Muscle of back (tissue), 13 donors: ENCODE measurements at places on chromosomes 13 and 19.
A peak's percentile ranks its signal among the peaks of the same experiment; 100 is the strongest.

GRCh38 chr19:38095411-38096308 is 128.4 kb downstream of the DPF1 start:
- DNase-seq: peak; percentile 45

DNA sequence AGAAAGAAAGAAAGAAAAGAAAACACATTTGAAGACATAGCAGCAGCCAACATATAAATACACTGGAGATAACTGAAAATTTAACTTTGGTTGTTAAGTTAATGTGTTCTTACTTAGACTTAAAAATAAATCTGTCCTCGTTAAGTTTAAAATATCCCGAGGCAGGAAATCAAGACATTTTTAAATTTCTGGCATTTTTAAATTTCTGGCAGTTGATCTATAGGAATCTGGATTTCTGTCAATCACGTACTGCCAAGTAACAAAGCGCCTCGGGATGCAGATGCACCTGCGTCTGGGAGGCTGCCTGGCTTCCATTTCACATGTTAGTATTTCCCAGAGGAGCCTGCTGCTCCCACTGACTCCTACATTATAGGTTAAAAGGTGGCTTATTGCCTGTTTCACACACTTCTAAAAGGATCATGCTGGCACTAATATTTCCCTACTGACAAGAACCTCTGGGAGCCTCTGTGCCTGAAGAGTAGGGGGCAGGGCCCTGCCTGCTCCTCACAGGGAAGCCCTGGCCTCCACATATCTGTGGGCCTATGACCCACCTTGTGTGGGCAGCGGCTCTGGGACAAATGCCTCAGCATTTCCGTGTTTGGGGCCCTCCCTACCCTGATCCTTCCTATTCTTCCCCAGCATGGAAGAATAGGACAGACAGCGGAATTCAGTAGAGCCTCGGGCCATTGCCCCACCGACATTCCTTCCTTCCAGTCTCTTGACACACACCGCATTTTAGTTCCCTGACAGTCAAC is 62.8 kb upstream of the ATP12A start:
- DNase-seq: peak; percentile 34

DNA sequence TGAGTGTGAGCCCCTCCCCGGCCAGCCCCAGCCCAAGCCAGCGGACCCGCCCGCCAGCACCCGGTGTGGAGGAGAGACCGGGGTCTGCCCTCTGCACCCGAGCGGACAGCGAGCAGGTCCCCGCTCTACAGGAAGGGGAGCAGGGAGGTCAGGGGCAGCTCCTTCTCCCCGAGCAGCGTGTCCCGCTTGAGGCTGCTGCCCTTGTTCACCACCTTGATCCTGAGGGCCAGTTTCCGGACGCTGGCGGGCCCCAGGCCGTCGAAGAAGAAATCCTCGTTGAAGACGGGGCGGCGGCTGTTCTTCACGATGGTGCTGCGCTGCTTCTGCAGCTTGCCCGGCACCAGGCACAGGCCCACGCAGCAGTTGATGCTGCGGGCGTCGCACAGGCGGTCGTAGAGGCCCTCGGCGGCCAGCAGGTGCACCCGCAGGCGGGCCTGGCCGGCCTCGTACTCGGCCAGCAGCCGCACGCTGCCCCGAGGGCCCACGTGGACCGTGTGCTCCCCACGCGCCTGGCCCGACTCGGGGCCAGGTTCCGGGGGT is 1.9 kb downstream of the C2CD4C start:
- no peak for DNase-seq

DNA sequence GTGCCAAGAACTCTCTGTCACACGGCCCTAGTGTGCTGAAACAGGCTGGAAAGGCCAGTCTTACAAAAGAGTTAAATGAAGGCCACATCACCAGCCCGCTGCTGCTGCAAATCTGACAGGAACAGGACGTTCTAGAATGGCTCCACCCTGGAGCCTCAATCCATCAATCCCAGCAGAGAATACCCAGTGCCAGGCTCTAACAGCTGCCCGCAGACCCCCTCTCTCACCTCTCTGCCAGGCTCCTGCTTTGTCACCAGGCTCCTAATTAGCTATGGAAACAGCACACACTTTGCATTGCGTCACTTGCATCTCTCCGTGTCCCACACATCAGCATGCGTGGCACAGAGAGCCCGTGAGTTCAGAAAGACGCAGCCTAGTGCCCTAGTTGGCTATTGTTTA is 314.1 kb downstream of the FOXO1 start:
- peak; percentile 17 for DNase-seq

- no peak for DNase-seq
Observed at GRCh38 chr13:97127842-97128241, 94.3 kb upstream of the MBNL2 start.

DNA sequence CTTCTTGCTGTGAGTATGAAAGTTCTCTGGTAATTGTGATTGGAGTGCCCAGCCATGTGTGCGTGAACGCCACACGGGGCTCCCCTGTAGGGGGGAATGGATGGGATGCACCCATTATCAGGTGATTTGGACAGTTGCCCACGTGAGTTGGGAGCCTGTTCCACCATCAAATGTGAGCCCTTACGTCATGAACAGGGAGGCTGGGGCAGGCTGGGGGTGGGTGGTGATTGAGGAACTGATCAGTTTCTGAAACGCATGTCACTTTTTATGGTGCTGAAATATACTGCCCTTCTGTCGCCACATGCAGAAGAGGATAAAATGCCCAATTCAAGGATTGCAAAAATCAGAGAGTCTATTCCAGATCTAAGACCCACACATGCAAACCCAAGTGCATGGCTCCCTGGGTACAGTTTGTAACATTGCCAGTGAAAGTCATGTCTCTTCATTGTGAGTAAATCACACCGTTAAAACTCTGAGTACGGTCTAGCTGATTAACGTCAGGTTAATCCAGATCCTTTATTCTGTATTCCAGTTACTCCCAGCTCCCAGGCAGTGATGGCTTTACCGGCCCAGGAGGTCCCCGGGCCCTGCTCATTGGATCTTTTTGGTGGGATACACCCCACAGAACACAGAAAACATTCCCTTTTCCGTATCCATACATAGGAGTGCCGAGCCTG is 90.2 kb downstream of the RAB20 start:
- no peak for DNase-seq

- DNase-seq: no peak
Observed at GRCh38 chr13:44022196-44022595, 142.5 kb downstream of the LACC1 start.

GRCh38 chr13:110916301-110917142 is 1.7 kb upstream of the ANKRD10 start:
- no peak for DNase-seq

DNA sequence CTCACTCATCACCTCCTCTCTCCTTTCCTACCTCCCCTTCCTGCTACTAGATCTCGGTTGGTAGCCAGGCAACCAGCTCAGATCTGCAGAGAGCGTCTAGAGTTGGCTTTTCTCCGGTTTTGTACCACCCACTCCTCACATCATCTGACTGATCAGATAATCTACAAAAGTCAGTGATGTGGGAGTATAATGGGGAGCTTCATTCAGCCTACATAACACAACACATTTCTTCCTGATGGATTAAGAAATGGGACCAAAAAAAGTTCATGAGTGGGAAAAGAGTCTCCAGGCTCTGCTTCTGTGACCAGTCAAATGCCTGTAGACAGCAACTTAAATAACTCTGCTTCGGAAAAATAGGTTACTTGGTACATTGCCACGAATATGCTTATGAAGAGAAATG is 279.8 kb downstream of the DCLK1 start:
- DNase-seq: no peak

DNA sequence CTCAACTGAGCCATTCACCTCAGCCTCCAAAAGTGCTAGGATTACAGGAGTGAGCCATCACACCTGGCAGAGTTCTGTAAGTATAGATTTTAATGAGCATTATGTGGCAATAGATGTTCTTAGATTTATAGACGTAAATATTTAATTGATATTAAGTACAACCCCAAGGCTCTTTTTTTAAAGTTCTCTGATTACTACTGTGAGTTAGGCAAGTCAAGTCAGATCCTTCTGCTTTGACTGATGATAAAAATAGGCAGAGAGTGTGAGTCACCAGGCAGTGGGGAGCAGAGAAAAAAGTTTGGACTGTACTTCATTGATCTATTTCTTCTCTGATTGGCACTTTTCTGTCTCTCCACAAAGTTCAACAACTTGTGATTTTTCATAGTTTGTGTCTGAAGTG is 1379.9 kb downstream of the UQCRFS1 start:
- DNase-seq: no peak

GRCh38 chr19:8135946-8136618 is 13.3 kb downstream of the FBN3 start:
- no peak for DNase-seq

- no peak for DNase-seq
Observed at GRCh38 chr19:11486661-11487503, 6.0 kb upstream of the ELAVL3 start.

DNA sequence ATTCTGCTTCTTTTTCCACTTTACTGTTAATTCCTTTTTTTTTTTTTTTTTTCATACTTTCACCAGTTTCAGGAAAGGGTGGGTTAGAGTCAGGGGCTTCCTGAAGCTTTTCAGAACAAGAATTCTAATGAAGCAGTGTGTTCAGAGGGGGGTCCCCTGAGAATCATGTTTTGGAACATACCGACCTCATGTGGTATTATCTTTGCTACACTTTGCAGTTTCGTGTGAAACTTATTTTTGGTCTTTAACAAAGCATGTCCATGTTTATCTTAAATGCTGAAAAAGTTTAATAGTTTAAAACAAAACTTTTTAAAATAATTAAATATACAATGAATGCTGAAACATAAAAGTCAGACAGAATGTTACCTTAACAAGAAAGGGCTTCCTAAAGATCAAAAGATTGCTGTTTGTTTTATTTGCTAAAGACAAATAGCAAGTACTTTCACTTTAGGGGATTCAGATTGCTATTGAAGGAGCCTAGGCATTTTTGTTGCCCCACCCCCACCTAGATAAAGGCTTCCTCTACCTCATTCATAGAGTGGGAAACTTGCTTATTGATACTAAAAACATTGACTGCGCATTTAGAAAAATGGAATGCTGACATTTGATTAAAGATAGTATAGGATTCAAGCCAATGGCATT is 21.1 kb upstream of the POMP start:
- DNase-seq: no peak

GRCh38 chr13:32234914-32235313 is 80.2 kb downstream of the ZAR1L start:
- DNase-seq: no peak

DNA sequence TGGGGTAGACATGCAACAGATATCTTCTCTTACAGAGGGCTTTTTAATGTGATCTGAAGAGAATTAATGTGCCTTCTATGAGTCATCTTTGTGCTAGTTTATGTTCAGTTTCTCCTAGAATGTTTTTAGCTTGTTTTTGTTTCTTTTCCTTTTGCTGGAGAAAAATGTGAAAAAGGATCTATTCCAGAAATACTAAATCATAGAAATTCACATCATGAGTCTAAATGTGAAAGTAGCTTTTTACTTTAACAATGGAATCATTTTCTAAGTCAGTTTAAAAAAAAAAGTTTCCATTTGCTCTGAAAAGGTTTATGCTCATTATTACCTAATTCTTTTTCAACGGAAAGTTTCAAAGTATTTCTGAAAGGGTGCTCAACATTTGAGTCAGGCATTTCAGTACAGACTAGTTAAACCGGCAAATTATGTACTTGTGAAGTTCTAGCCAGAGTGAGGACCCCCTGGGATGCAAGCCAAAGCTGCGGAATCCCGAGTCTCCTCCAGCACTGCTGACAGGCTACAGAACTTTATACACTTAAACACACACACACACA is 72.9 kb downstream of the SPATA13 start:
- peak; percentile 53 for DNase-seq

DNA sequence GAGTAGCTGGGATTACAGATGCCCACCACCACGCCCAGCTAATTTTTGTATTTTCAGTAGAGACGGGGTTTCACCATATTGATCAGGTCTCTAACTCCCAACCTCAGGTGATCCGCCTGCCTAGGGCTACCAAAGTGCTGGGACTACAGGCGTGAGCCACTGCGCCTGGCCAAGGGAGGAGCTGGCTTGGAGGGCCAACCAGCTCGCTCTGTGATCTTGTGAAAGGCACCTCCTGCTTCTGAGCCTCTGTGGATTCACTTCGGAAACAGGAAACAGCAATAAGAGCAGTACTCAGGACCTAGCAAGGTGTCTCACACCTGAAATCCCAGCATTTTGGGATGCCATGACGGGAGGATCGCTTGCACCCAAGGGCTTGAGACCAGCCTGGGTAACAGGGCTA is 2.0 kb upstream of the ELL start:
- no peak for DNase-seq

GRCh38 chr13:29923554-29924481 is 73.4 kb upstream of the UBL3 start:
- peak; percentile 69 for DNase-seq

DNA sequence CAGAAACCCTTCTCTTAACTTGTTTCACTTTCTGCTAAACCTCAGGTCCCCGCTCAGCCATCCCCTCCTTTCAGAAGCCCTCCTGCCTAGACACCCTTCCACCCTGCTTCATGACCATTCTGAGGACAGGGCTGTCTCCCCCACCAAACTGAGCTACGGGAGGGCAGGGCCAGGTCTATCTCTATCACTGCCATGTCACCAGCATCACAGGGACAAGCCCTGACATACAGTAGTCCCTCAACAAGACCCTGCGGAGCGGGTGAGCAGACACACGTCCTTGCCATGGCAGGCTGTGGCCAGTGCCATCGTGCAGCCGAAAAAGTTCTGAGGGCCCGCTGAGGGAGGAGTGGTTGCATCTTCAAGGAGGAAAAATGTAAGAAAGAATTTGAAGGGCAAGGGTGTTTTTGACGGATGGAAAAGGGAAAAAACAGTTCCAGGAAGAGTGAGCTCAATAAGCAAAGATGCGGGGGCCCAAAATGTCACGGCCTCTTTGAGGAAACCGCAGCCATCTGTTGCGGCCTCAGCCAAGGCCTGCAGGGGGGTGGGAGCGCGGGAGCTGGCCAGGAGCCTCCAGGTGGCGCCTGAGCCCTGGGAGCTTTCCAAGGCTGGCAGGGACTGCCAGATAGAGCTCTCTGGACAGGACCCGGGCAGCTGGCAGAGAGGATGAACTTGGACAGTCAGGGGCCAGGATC is 8.1 kb downstream of the PTGIR start:
- DNase-seq: peak; percentile 65
